ENCODE measurements at places on chromosomes 13 and 19.

- DNase-seq = no peak
Observed at GRCh38 chr19:8456064-8456463, 11.3 kb downstream of the HNRNPM start.

- no peak for DNase-seq
Observed at GRCh38 chr13:93243375-93244063, 16.9 kb downstream of the GPC6 start.

- DNase-seq = no peak
Observed at GRCh38 chr19:18839465-18840287, 7.9 kb downstream of the UPF1 start.

DNA sequence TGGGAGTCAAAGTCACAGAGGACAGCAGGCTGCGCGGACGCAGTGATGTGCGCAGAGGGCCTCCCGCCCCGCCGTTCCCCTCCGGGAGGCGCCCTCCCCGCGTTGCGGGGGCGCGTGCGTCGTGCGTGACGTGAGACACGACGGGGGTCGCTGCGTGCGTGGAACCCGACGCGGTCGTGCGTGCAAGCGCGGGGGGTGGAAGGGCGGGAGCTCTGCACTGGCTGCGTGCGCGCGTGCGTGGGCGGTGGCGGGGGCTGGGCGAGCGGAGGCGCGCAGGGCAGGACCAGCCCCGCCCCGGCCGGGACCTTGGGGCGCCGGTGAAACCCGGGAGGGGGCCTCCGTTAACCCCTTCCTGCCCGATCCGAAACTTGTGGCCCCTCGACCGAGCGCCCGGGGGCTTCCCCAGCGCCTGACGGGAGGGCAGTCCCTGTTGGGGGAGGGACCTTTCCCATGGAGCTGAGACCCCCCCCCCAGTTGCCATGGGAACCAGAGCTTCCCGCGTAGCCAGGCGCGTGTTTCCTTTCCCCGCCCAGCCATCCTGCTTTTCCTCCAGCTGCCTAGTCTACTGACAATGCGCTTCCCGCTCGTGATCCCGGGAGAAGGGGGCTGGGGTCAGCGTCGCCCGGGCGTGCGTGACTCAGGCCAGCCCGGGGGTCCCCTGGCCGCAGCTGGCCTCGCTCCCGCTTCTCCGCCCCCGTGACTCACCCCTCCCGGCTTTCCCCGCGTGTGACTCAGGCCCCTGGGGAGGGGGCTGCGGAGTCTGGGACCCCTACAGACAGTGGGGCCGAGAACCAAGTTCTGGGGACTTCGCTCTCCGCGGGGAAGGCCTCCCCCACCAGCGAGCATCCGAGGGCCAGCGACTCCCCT is 7.3 kb upstream of the HOOK2 start:
- peak; percentile 87 for DNase-seq

DNA sequence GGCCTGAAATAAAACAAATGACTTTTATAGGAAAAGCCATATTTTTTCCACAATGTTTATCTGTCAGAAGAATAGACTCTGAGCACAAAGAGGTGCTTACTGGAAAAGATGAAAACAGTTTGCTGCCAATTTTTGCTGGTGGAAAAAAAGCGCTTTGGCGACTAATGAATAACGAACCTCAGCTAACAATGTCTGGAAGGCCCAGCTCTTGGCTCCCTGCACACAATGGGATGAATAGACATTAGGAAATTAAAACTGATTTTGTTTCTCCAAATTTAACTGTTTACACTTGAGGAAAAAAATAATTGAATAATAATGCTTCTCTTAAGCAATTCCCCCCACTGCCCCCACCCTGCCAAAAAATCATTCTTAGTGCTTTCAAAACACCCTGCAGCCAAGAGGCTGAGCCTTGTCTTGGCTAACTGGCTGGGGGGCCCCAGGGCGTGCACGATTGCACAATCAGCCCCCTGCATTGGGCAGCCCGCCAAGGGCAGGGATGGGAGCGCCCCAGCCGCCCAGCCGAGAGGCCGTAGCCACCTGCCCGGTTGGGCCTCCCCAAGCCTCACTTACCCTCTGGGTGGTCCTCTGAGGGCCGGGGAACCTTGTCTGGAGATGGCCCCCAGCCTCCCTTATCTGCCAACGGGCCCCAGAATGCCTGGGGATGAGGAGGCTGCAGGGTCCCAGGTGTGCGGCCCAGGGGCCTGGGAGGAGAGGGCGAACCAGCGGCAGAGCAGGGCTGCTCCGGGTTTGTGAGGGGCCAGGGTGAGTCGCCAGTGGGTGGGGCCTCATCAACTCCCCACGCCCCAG is 16.8 kb downstream of the CEBPG start:
- no peak for DNase-seq
